ENCODE measurements at places on chromosomes 6 and 20.

DNA sequence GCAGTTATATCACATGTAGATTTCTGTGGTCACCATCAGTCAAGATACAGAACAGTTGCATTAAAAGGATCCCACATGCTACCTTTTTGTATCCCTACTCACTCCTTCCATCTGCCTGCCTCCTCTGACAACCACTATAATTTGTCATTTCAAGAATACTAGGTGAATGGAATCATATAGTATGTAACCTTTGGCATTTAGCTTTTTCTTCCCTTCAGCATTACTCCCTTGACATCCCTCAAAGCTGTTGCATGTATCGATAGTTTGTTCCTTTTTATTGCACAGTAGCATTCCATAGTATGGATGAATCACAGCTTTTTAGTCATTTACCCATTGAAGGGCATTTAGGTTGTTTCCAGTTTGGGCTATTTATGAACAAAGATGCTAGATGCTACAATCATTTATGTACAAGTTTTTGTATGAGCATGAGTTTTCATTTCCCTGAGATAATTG is 26.1 kb downstream of the NCOA7 start:
- DNase-seq, result no peak

DNA sequence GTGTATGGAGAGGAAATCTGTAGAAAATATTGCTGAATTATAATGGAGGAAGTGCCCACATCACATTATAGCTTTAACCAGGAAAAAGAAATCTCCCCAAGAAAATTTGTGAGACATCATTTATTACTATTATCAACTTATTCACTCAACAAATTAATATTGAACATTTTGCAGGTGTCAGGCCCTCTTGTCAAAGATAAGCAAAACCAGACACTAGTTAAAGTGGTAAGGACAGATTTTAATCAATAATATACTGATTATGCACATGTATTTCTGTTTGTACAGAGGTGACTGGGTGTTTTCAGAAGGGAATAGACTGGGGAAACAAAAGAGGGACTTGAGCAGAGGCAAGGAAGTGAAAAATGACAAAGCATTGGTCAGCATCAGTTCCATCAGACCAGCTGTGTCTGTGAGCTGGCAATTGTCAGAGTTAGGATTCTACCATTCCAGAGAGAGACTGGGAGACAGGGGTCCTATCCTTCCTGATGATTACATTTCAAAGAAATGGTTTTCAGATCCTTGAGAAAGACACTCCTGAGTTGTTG is 519.2 kb downstream of the UTRN start:
- no peak for DNase-seq

- no peak for DNase-seq
Measured at GRCh38 chr6:72651174-72651573, 29.3 kb downstream of the KCNQ5 start.

DNA sequence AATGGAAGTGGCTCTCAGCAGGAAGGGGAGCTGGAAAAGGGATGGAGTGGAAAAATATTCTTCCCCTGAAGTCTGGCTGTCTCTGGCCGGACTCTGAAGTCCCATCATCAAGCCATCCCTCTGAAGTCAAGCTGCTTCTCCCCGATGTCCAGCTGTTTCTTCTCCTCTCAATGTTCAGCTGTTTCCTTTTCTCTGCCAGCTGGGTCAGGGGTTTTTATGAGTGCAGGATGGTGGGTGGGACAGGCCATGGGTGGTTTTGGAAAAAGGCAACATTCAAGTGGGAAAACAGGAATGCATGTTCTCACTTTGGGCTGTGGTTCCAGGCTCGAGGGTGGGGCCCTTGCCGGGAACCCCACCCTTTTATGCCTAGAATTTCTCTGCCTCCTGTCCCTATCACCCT is 48.4 kb upstream of the FAM184A start:
- DNase-seq, result no peak

DNA sequence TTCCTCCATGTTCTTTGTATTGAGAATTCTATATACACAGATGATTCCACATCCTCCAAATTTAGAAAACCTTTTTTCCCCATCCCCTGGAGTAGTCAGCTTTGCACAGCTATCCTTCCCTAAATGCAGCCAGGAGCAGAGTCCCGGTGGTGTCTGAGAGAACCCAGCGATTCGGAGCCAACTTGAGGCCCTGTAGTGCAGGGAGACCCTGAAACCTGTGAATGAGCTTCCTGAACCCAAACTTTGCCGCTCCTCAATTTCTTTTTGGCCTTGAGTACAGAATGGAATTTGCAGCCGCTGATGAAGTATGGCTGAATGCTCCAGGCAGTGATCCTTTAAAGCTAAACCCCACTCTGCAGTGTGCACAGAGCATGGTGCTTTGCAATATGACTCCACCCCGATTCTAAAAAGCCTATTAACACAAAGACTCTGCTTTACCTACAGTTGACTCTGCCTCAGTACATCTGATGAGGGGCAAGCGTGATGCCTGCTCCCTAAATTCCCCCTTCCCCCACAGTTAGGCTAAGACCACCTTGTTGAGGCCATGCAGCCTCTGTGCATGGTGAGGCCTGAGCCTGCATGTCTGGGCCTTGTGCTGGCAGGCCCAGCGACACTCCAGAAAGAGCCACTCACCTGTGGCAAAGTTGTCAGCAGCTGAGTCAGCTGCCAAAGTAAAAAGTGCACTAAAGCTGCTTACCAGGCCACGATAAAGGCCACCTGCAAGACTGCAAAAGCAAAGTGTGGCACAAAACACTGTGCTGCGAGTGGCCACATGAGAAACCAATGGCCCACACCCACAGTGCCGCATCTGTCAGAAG is 82.1 kb downstream of the PLEKHG1 start:
- no peak for DNase-seq

DNA sequence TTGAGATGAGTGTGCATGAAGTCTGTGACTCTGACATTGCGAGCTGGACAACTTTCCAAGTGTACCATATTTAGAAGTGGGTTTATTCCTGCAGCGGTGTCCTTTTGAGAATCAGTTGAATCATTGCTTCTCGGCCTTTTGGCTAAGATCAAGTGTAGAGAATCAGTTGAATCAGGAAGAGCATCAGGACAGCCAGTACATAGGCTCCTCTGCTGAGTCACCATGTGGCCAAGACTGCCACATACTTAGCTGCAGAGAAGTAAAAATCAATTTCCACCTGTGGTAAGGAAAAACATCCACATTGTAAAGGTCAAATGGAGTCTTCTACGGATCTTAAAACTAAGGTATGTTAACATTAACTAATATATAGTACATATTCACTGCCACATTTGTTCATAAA is 428.4 kb upstream of the MARCKS start:
- no peak for DNase-seq

DNA sequence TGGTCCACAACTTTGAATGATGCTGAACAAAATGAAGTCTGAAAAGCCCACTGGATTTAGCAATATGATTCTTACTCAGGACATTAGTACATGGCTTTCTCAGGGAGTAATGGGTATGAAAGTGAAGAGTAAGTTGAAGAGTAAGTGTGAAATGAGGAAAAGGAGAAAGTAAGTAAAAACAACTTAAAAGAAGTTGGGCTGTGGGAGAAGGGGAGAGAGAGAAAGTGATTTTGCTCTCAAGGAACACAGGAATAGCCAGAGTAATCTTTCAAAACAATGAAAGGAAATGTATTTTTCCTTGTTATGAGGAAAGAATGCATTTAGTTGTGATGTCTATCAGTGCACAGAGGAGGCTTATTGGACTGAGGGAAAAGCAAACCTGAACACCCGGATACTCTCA is 39.8 kb upstream of the NKAIN2 start:
- no peak for DNase-seq

- no peak for DNase-seq
Measured at GRCh38 chr6:85017352-85017751, 253.0 kb upstream of the TBX18 start.

DNA sequence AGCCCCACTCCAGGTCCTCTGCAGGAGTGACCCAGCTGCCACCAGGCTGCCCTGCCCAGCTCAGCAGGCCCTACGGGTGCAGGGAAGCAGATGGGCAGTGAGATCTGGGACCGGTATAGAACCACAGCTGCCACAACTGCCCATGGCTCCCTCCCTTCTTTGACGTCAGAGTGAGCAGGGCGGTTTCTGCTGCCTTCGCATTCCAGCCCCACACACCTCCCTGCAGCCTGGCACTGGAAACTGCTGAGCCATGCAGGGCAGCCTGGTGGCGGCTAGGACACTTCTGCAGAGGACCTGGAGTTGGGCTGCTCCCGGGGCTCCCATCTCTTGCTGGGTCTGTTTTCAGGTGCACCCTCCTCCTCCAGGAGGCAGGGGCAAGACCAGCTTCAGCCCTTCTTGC is 101.6 kb upstream of the CD93 start:
- DNase-seq, result no peak

DNA sequence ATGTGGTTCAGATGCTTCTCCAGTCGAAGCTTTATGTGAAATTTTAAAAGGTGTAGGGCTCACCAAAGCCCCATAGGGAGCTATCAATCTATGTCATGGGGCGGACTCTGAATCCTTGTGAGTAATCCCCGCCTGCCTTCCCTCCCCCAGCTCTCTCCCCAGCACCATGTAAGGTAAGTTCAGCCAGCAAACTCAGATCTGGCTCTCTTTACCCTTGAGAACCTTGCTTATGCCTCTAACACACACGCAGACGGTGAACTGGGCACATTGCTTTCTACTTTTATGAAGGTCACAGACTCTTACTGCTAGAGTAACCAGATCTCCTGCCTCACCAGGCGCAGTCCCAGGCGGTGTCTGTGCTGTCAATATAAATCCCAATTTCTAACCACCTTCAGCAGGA is 82.6 kb upstream of the CNKSR3 start:
- no peak for DNase-seq

- DNase-seq, result no peak
Measured at GRCh38 chr6:40036186-40036585, 101.9 kb upstream of the MOCS1 start.

- DNase-seq, result no peak
Measured at GRCh38 chr6:93639126-93639525, 219.8 kb upstream of the EPHA7 start.

- no peak for DNase-seq
Measured at GRCh38 chr20:48631114-48632016, 196.4 kb downstream of the PREX1 start.

DNA sequence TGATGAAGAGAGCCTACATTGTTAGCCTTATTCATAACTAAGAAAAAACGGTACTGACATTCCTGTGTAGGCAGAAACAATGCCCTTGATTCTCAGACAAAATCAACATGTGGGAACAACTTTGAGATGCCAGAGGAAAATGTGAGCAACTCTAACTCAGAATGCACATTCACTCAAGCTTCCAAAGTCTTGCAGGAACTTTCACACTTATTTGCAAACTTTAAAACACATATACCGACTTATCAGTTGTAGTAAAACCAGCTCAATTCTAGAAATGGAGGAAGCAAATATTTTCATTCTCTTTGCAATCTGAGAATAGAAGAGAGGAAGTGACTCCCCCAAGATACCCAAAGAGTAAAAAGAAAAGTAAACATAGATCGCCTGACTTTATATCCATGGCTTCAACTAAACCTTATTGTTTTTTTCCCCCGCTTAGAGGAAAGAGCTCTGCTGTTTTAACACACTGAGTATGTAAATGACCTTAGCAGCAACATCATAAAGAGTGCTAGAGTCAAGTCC is 117.6 kb downstream of the EPB41L2 start:
- DNase-seq, result no peak

DNA sequence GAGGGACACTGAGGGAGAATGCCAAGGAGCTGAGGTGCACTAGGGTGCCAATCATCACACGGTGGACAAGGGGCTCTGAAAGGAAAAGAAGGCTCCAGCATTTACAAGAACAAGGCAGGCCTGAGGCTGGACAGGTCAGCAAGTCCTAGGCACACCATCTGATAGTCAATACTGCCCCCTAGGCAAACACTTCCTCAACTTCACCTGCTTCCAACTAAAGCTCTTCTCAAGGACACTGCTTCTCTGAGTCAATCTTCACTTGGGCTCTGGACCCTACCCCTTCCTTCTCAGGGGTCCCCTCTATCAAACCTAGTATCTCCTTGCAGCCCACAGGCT is 37.7 kb upstream of the SLC4A11 start:
- DNase-seq, result no peak

GRCh38 chr6:13433709-13434121 is 53.7 kb downstream of the GFOD1 start:
- no peak for DNase-seq

DNA sequence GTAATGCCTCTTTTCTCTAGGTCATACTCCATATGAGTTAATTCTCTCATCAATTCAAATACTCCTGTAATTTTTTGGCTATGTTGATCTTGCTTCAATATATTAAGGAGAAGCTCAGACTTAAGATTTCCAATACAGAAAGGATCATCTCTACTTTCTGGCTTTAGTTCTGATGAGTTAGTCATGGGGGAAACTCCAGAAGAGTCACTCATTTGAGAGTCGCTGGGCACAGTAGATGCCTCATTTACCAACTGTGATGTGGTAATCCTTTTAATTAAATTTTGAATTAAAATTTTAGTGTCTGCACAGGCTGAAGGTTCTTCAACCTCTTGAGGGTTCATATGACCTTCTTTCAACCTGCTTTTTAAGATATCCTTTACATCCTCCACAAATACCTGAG is 38.5 kb downstream of the DST start:
- DNase-seq, result no peak

- no peak for DNase-seq
Measured at GRCh38 chr6:52538252-52538900, 38.5 kb downstream of the TRAM2 start.

- no peak for DNase-seq
Measured at GRCh38 chr6:107691062-107691751, 132.9 kb downstream of the SCML4 start.

- no peak for DNase-seq
Measured at GRCh38 chr6:149225370-149225769, 92.1 kb upstream of the TAB2 start.

GRCh38 chr6:104301951-104302350 is 557.8 kb downstream of the HACE1 start:
- DNase-seq, result no peak
